Stimulated activated effector memory CD8-positive, alpha-beta T cell treated with anti-CD3 and anti-CD28 coated beads, Interleukin-12 subunit alpha, Interleukin-12 subunit beta, amount 100 ng/mL, for 72 hours (primary cell): ENCODE measurements at places on chromosomes 2 and 18.

DNA sequence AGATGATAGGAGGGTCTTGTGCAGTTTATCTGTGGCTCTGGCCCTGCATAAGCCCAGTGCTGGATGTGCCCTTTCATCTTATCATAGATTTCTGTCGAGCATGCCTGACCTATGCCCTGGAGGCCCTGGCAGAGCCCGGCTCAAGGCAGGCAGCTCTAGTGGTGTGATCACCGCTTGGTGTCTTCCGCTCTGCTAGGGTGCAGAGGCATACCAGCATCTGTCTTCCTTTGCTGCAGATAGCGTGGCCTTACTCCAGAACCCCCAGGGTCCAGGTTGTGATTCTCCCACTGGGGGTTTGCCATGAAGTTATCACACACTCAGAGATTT, 13.7 kb upstream of the TRAF3IP1 start:
- DNase-seq: no peak

DNA sequence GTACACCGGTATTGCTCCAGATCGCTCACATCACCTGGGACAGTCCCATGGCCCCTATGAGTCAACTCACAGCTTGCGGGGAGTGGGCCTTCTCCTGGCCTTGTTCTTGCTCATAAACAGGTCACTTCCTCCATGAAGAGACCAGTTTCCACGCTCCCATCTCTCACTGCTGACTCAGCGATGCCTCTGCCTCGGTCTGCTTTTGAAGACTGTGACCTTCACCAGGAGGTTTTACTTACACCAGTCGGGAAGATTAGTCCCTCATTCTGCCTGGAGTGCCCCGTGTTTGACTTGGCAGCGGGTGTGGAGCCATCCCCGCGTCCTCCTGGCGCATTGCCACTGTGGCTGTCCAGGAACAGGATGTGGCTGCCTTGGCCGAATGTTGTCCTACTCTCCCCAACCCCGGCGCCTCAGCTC, 159.8 kb downstream of the RHBDD1 start:
- no peak for DNase-seq

GRCh38 chr18:59565957-59566356, 131.3 kb downstream of the CCBE1 start:
- no peak for DNase-seq

- no peak for DNase-seq
Measured at GRCh38 chr2:154589514-154589913, 109.0 kb upstream of the KCNJ3 start.

DNA sequence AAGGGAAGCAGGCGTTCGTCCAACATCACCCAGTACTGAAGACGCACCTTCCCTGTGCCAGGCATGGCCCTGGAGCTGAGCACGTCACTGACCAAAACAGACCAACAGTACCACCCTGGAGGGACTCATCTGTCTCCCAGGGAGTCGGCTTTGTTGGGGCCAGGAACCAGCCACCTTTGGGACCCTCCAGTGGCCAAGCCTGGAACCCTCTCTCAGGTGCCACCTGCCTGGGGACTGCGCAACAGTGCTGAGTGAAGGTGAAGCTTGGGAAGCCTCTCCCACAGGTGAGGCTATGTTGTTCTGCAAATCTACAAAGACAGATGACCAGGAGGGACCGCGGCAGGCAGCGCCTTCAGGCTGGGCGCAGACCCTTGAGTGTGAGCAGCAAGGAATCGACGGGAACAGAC, 91.4 kb upstream of the OTOS start:
- no peak for DNase-seq

DNA sequence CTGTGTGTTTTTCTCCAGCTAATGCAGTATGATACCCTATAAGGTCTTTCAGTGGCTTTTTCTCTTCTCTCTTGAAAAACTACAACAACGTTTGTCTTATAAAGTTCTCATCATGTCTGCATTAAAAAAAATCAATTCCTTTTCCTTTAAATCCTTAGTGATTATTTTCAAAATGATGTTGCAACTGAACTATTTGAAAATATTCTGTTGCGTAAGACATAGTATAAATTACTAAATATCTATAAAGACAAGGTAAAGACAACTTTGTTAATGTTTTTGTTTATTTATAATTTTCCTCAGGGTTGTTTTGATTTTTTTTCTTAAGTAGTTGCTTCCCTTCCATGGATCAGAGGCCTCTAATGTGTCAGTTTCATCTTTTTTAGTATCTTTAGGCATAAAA, 21.2 kb downstream of the PARD3B start:
- no peak for DNase-seq

DNA sequence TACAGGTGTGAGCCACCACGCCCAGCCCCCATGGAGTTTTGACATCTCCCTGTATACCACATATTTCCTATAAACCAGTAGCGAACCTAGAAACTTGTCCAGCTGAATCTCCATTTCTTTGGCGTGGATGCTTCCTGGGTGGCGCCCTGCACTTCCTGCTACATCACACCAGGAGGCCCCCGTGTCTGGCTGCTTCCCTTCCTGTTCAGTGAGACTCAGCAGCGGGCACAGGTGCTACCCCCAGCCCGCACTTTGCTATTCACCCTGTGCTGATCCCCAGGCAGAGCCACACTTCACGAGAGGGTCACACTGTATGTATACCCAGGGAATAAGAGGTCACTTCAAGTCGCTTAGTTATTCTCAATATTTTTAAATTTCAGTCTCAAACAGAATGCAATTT, 35.0 kb downstream of the CYP27C1 start:
- DNase-seq: no peak

DNA sequence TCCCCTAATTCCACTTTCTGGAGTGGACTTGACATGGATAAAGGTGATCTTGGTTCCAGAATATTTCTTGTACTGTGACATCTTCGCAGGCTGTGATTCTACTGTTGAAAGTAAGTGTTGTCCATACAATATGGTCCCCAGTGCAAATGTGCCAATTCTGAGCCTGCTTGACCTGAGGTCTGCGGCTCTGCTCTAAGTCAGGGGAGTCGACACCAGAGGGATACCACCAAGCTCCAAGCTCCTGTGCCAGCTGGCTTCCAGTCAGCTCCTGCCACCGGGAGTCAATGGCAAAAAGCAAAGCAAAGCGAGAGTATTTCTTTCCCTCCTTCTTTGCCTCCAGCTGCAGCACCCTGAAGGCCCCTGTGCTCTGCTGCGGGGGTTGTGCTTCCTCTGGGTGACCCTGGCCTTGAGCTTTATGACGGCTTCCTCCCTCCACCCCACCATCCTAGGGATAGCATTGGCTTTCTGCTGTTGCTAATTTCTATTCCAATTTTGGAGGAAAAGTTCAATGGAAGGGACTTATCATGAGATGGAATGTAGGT, 50.4 kb downstream of the SLC35F5 start:
- no peak for DNase-seq

- no peak for DNase-seq
Measured at GRCh38 chr2:12722447-12723316, 5.9 kb downstream of the TRIB2 start.

DNA sequence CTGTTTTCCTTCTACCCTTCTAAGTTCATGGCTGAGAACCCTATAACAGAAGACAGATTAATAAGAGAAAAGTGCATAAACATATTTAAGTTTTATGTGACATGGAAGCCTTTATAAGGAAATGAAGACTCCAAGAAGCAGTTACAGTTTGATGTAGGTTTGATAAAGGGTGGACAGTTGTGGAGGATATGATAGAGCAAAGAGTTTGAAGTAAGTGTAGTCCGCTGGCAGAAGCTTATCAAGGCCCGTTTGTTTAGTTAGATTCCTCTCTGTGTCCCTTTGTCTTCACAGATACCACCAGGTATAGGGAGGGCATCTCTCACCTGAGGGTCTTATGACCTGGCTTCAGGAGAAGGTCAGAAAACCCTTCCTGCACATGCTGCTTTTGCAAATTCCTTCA, 10.4 kb upstream of the CASP8 start:
- DNase-seq: no peak

GRCh38 chr2:128477026-128477820, 158.6 kb upstream of the HS6ST1 start:
- no peak for DNase-seq

DNA sequence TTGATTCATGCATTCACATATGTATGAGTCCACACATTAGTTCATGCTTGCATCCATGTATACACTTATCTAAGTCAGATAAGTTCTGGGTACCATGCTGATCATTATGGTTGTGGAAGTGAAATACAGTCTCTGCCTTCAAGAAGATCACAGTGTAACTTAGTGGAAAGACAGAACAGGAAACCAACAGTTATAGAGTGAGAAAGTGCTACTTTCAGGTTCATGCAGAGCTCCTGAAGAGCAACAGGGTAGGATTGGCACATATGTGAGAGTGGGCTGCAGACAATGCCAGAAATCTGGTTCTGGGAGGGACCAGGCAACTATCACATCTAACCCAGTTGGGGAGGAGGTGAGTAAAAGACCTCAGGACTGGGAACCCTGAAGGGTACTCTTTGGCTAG, 35.4 kb upstream of the PGAP1 start:
- DNase-seq: peak; percentile 72

DNA sequence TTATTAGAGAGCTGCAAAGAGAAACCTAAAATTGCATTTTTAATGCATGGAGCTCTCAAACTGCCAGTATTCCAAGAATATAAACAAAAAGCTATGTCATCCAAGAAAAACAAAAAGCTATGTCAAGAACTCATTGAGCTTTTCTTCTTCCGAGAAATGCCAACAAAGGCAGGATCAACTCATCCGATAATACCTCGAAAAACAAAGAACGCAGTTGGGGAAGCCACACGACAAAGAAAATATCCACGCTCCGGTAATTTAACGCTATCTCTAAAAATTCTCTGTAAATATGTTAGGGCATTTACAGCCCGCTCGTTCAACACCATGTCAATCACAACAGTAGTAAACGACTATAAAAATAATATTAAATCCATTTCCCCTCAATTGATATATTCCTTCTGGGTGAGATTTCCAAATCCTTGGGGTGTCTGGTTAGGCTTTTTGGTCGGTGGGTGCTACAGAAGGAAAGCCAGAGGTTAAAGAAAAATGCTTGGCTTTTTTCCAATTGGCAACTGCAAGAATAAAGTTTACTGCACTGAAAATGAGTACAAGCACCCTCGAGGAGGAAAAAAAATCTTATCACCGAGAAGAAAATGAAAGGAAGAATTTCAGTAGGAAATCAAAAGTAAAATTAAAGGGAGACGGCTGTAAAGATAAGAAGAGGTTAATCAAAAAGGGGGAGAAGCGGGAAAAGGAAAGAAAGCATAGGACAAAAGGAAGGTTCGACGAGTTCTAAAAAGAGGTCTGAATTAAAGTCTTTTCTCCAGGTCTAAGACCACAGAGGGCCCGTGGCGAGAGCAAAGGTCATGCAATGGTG, 856 bp downstream of the TIA1 start:
- DNase-seq: no peak

- no peak for DNase-seq
Measured at GRCh38 chr2:196331851-196332250, 160.5 kb upstream of the STK17B start.

DNA sequence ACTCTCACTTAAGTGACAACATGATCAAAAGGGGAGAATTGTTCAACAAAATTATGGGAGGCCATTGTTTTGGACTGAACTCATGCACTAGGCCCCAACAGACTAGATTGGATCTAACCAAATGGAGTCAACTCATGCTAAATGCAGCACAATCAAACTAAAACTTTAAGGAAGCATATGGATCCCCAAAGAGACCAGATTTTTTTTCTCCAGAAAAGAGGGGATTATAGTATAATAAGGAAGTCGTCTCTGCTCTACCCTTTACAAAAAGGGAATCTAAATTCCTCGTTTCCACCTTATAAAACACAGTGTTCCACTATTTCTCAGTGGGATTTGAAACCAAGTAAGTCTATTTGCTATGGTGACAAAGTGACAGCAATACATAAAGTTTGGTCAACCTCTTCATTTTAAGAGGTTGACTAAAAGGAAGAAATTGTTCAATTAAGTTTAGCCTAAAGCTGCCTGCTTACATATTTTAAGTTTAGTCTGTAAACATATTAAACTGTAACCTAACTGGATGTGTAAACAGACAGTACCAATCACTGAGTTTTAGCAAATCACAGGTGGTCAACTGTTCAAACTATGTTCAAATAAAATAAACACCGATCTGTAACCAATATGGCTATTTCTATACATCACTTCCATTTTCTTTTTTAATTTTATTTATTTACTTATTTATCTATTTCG, 40.9 kb upstream of the MAT2A start:
- DNase-seq: no peak

GRCh38 chr2:9793156-9793917, 49.9 kb upstream of the TAF1B start:
- no peak for DNase-seq

- DNase-seq: no peak
Measured at GRCh38 chr18:62781893-62782292, 66.6 kb downstream of the PHLPP1 start.

DNA sequence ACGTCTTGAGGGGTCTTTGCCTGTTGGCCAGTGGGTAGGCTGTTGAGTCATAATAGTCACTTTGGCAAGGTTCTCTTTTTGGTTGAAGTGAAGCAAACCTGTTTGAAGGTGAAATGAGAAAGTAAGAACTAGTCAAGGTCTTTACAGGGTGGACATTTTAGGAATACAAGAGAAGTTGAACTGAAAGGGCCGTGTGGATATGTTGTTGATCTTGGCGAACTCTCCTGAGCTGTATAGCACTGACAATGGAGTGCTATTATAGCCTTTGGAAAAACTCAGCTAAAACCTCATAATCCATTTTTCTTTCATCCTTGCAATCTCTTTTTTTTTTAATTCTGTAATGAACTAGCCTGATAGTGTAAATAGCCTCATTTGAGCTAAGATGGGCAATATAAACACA, 248.1 kb downstream of the MEIS1 start:
- DNase-seq: no peak

DNA sequence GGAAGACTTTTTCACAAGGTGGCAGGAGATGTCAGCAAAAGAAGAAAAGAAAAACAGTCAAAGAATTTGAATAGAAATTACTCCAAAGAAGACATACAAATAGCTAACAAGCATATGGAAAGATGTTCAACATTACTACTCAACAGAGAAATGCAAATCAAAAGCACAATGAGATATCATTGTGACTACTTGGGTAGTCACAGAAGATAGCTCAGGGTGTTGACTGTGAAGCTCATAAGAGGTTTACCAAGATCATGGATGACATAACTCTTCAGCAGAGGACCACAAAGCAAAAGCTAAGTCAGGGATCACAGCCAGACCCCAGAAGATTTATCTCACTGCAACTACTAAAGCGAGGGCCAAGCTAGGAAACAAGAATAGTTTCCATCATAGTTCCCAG, 53.0 kb upstream of the TANK start:
- DNase-seq: no peak
